ENCODE measurements at places on chromosomes 3 and 15.

- DNase-seq: no peak
Measured at GRCh38 chr15:62046078-62046743, 14.0 kb downstream of the VPS13C start.

DNA sequence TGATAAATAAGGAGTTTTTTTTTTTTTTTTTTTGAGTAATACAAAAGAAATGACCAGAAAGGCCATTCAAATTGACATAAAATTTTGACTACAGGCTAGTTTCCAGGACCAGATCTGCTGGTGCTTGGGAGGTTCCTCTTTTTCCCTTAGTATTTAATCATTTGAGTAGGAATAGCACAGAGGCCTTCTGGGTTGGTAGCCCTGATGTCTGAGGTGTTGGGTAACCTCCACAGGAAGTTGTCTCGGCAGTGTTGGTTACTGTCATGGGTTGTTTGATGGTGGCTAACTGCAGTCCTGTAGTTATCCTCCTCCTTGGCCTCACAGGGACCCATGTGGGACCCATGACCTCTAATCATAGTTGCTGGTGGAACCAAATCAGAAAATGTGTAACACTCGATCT, 91.1 kb downstream of the USP13 start:
- no peak for DNase-seq

- no peak for DNase-seq
Measured at GRCh38 chr15:65217526-65218482, 6.5 kb upstream of the CILP start.

DNA sequence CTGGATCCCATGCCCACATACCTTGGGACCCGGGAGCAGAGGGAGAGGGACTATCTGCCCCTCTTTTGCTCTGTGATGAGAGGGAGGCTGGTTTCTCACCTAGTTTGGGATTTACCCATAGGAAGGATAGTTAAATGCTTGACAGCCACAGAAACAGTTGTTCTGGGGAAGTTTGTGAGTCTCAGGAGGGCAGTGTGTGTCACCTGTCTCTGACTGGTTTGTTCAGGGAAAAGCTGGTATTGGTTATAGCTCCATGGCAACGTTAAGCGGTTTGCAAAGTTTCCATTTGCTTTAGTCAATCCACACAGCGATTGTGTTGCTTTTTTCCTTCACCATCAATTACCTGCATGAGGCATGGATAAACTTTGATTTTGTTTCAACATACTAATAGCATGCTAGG, 3.7 kb upstream of the TMED3 start:
- no peak for DNase-seq
